ENCODE measurements at places on chromosomes 1 and 21.

- no peak for DNase-seq
These were observed 73.6 kb downstream of the SMYD2 start for GRCh38 chr1:214354440-214355148.

GRCh38 chr1:44078104-44078503 lies 40.5 kb upstream of the KLF17 start:
- DNase-seq = no peak

GRCh38 chr21:27306206-27306605 lies 339.3 kb upstream of the ADAMTS5 start:
- no peak for DNase-seq

- DNase-seq = no peak
These were observed 9.9 kb downstream of the CHRNB2 start for GRCh38 chr1:154577346-154578057.

- no peak for DNase-seq
These were observed 67.9 kb downstream of the MDM4 start for GRCh38 chr1:204583909-204584632.

DNA sequence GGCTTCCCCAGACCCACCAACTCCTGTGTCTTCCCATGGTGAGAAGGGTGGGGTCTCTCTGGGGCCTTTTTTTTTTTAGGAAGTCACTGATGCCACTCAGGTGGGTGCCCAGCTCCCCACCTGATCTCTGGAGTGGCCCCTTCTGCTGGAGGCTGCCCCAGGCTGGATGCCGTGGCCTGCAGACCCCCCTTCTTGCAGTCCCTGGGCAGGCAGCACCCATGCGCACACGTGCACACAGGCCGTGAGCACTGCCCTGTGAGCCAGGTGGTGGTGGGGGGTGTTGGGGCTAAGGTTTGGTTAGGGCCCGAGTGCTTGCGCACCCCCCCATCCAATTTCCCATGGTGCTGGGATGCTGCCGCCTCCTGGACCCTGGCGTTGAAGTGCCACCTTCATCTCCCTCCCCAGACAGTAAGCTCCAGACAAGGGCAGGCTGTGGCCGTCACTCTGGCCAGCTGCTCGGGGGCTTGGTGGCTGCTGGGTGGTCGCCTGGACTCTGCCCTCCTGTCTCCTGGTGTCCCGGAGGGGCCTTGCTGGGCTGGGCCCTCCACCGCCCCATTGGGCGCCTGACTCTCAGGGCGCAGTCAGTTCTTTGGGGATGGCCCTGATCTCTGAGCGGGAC lies 50.6 kb downstream of the SKI start:
- DNase-seq = no peak

DNA sequence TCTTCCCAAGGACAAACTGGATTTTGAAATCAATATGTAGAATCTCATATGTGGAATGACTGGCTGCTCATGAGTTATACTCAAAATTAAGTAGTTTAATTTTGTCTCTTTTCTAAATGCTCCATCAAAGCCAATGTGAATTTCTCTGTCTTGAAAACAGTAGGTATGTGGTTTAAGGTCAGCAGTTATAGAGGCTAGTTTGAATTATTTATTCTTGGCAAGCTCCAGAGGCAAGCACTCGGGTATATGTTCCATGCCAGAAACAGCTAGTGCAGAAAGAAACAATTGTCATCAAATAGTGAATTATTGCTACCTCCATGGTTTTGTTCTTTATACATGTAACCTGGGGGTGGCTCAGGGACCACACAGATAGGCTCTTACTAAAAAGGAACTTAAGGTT lies 63.5 kb downstream of the LRIG2 start:
- no peak for DNase-seq

- no peak for DNase-seq
These were observed 177.7 kb upstream of the HP1BP3 start for GRCh38 chr1:20964540-20965484.

- no peak for DNase-seq
These were observed 52.5 kb downstream of the RASAL2 start for GRCh38 chr1:178146436-178146835.

- DNase-seq = no peak
These were observed 155.1 kb downstream of the HHAT start for GRCh38 chr1:210483821-210484220.

GRCh38 chr1:23824711-23825075 lies 536 bp downstream of the HMGCL start:
- no peak for DNase-seq

GRCh38 chr1:235945775-235946570 lies 79.3 kb upstream of the LYST start:
- no peak for DNase-seq

DNA sequence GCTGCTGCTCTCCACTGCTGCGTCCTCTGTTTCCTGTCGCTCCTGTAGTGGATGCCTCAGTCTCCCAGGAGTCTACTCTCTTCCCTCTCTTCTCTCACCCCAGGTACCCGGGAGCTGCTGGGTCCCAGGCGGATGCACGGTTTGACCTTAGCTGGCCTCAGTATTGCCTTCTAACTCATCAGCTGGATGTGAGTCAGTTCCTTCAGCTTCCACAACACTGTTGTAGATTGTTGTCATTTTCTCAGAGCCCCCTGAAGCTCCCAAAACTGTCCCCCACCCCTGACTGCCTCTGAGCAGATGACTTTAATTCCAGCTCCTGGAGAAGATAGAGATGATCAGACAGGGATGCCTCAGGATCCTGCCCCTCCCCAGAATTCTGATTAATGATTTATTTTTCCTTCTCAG lies 7.2 kb downstream of the CNIH3 start:
- no peak for DNase-seq

- DNase-seq = no peak
These were observed 144.9 kb downstream of the HIVEP3 start for GRCh38 chr1:41773842-41774241.

GRCh38 chr1:172600615-172601014 lies 58.3 kb upstream of the FASLG start:
- no peak for DNase-seq
